Activated naive CD8-positive, alpha-beta T cell treated with anti-CD3 and anti-CD28 coated beads, Interleukin-2, amount 10 ng/mL, durations not matched to agents 7 days and 5 days (primary cell): ENCODE measurements at places on chromosomes 13 and 19.

DNA sequence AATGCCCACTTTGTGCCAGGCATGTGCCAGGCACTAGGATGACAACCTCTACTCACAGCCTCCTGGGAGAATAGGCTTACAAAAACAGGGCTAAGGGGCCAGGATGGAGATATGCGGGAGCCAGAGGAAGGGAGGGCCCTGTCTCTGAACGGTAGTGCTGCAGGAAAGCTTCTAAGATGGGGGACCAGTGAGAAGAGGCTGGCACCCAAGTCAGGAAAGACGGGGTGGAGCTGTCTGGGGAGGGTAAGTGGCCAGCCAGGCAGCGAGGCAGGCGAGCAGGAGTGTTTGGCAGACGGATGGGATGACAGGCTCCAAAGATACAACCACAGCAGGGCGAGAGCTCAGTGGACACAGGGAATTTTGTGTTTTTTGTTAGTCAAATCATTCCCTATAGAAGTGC, 44.7 kb upstream of the GPI start:
- DNase-seq = no peak

- no peak for DNase-seq
Measured at GRCh38 chr13:61927648-61928047, 512.0 kb upstream of the PCDH20 start.

DNA sequence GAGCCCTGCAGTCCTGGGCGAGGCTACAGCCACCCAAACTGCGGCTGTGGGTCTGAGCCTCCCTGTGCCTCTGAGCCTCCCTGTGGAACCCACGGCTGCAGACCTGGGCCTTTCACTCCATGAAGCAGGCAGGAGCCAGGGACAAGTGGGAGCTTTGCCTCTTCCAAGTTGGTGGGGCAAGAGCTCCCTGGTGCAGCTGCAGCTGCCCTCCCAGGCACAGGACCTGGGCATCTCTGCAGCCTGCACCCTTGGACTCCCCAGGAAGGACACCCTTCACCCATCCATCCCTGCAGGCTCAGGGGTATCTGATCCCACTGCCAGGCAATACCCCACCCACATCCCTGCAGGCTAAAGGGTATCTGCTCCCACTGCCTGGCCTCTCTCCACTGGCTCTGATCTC, 2.3 kb downstream of the TEX26 start:
- DNase-seq = no peak

GRCh38 chr19:17567940-17568339, 12.5 kb downstream of the COLGALT1 start:
- no peak for DNase-seq

- DNase-seq = no peak
Measured at GRCh38 chr19:14516746-14517438, 1.3 kb downstream of the DNAJB1 start.

DNA sequence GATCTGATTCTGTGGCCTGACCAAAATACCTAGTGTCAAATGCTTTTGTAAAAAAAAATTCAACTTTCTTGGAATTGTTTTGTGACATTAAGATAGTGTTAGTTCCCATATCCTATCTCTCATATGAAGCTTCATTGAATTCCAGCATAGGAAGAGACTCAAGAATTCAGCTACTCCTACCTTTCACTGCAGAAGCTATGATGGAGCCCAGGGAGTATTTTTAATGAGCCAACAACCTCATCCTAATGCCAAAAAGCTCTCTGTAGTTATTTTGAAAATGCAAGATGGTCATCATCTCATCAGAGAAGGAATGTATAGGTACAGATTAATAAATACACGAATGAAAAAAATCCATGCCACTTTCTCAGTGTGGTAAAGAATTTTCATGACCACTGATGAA, 431.2 kb upstream of the SGCG start:
- no peak for DNase-seq
